ENCODE measurements at places on chromosomes 6 and 20. TPM values are rescaled to one million over a fixed set of nuclear protein-coding genes. Genes with fewer than 3 reads are reported as not detected.

The COL21A1 gene
- total RNA-seq = 54.3 TPM

- no peak for DNase-seq
These were observed 65.8 kb upstream of the FBXO30 start for GRCh38 chr6:145880361-145880760.

GRCh38 chr6:47363736-47364135 lies 54.0 kb upstream of the TNFRSF21 start:
- no peak for DNase-seq

GRCh38 chr6:110776413-110776812 lies 38.9 kb downstream of the CDK19 start:
- no peak for DNase-seq

The CDSN gene
- not detected for total RNA-seq

The CRISP3 gene
- total RNA-seq = not detected

DNA sequence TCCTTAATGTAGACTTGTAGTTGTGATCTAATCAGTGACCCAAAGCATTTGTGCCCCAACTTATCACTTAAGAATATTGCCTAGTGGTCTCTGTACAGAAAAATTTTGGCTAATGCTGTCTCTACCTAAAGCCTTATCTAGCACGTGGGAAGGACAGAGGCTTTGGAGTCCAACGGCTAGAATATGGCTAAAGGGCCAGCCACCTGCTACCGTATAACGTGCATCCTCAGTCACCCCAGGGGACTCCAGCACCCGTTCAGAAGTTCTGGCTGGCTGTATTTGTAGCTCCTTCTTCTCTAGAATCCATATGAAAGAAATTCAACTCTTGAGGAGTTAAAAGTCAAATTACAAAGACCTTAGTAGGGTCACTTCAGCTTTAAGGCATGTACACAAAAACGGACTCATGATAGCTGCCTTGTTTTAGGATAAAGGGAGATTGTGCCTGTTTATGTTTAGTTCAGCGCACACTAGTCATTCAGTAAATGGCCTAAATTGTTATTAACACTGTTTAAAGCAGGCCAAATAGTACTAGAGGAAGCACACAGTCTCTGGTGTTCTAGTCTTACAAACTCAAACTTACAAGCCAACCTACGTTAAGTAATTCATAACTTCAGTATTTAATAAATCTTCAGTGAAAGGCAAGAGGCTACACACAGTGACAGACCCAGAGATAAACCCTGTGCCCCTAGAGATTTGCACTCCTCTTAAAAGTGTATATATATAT lies 407.5 kb upstream of the PLCB4 start:
- no peak for DNase-seq

GRCh38 chr6:157280157-157280556 lies 43.2 kb downstream of the TMEM242 start:
- DNase-seq = no peak

DNA sequence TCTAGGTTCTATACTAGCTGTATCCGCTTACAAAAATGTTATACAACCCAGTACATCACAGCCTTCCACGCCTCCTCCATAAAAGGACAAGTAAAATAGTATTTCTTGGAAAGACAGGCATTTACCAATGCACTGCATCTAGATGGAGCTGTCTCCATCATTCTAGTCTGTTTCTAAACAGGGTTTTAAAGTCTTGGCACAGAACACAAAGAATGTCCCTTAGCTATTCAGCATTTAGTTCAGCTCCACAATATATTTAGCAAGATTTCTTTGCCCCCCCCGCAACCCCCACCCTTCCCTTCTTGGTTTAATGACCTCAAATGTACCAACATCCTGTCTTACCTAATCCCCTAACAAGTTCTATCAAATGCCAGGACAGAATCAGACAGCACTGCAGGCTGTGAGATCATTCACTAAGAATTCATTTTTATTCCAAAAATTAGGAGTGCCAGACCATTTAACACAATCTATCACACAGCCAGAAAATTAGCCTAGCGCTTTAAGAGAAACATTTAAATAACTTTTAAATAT lies 198.6 kb downstream of the BACH2 start:
- peak; percentile 66 for DNase-seq

DNA sequence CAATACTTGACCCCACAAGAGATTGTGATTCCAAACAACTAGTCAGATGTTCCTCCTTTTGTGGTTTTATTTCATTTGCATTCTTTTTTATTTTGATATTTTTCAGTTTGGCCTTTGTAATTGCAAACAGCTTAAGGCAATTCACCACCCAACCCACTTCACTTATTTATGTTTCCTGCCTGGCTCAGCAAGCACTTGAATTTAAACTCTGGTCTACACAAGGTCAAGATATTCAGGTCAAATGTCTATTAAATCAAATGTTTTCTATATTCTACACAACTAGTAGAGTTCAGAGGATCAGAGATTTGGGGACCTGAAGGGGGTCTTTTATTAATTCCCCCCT lies 100.1 kb downstream of the SGK1 start:
- no peak for DNase-seq

The SLC22A3 gene
- 1.0 TPM for total RNA-seq

The GTSF1L gene
- total RNA-seq = not detected

DNA sequence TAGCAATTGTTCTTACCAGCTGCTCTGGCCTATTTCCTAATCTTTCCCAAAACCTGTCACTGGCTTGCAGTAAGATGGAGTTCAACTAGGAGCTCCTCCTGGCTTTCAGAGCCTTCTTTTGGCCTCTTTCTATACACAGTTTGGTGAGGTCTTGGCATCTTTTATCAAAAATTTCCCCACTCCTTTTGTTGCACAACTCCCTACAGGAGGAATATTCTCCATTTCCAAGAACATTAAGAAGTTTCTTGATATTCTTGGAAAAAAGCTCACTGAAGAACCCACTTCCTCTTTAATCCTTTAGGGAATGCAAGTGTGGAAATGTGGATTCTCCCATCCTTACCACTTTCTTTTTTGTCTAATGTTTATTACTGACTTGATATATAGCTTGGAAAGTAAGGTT lies 171.3 kb upstream of the KCNK16 start:
- DNase-seq = no peak

DNA sequence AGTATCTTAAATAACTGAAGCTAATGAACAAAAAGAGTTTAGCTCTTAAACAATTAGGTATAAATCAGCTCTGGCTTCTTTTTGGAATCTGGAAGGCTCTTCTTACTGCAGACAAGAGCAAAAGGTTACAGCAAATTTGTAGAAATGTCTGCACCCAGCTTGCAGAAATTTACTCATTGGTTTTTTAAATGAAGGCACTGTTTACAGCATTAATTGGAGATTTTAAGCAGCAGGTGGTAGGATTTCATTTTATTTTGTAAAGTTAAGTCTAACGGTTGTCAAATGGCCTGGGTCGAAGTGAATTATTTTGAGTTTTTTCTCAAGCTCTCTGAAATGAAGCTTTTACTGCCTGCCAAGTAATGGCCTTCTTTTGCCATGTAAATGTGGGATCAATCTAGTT lies 102.1 kb downstream of the NRSN1 start:
- no peak for DNase-seq

DNA sequence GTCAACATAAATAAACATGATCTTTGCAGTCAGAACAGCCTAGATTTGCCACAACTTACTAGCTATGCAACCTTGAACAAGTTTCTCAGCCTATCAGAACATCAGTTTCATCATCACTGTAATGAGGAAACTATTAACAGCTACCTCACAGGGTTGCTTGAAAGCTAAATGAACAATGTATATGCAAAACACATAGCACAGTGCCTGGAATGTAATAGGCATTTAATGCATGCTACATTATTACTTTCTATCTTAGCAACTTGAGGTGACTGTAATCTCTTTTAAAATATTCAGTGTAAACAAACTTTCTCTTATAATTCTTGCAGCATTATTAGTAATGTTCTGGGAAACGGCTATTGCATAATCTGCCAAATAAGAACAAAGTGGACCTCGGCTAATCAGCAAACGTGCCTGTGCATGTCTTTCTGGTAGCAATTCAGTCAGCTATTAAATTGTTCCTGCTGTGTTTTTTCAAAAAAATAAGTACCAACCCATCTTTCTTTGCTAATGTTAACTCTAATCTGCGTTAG lies 61.5 kb downstream of the SYNE1 start:
- no peak for DNase-seq

The CGA gene
- total RNA-seq = not detected

GRCh38 chr6:11580686-11581405 lies 43.3 kb downstream of the TMEM170B start:
- DNase-seq = no peak

- DNase-seq = no peak
These were observed 318.9 kb downstream of the HDGFL1 start for GRCh38 chr6:22888163-22888752.

DNA sequence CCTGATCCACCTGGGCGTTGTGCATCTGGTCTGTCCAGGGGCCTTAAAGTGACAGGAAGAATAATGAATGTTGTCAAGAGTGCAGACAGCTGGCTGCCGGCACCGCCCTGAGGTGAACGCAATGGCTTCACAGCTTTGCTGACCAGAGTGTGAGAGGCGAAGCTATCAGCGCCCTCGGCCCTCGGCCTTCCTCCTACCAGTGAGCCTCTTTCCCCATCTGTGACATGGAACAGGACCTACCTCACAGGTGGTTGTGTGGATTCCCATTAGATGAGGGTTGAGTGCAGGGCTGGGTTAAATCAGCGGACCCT lies 54.8 kb downstream of the CTCFL start:
- no peak for DNase-seq

The RBM24 gene
- 189 TPM for total RNA-seq

The CST4 gene
- not detected for total RNA-seq

GRCh38 chr20:33071198-33071597 lies 8.2 kb upstream of the BPIFB4 start:
- no peak for DNase-seq

DNA sequence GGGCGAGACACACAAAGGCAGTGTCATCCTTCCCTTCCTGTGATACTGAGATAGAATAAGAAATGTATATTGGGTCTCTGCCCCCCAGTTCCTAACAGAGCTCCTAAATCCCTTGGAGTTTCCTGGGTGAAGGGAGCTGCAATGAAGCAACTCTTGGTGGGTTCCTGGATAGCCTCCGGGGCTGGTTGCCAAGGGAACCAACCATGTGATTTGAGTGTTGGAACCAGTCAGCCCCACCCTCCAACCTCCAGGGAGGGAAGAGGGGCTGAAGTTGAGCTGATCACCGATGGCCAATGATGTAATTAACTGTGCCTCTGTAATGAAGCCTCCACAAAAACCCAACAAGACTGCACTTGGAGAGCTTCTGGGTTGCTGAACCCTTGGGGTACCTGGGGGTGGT lies 116.6 kb downstream of the SLC22A3 start:
- no peak for DNase-seq

The VIP gene
- total RNA-seq = 0.55 TPM

DNA sequence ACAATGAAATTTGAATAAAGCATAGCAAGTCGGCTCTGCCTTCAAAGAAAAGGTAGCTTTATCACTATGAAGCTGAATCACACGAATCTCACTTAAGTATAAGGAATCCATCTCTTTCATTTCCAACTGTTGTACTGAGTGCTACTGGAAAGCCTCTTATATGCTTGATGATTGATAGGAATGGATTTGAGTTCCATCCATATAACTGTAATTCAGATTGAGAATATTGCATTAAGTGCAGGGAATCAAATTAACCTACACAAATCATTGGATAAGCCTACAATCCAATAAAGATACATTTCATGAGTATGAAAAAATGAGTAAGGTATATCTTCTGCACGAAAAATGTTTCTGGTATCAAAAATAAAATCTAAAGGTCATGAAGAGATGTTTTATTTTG lies 444.8 kb upstream of the PLCB4 start:
- no peak for DNase-seq

DNA sequence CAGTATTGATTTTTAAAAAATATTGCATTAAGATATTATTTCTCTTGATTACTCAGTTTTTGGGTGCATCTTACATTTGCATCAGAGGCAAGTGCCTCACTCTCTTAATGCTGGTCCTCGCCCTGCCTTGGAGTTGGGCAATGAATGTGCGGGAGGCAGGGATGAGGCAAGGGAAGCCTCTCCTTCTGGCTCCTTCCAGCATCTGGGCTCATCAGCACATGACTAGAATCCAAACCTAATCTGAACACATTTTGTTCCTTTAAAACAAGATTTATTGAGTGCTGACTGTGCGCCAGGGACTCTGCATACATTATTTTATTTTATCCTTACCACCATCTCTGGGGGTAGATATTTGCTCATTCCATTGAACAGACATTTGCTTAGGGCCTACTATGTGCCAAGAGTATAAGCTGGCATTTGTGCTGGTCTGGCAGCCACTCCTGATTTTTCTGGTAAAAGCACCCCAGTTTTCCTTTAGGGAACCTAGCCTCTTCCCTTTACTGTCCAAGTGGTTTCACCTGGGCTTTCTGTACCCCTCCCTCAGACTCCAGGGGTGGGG lies 71.9 kb upstream of the ZNFX1 start:
- no peak for DNase-seq

DNA sequence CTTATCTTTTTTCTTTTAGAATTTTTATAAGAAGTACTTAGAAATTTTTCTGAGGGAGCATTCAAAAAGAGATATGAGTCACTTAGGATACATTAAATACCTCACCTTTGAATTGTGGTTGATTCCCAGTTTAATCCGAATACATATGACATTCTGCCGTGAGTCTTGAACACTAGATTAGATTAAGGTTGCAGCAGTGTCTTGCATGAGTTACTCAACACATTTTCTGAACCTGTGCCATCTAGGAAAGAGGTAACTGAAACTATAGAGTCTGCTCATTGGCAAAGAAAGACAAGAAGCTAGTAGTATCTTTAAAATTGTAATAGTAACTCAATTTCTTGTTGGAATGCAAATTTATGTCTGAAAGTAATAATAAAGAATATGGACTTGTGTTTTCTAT lies 14.9 kb downstream of the PEX3 start:
- no peak for DNase-seq

The DAAM2 gene
- total RNA-seq = 19.1 TPM

DNA sequence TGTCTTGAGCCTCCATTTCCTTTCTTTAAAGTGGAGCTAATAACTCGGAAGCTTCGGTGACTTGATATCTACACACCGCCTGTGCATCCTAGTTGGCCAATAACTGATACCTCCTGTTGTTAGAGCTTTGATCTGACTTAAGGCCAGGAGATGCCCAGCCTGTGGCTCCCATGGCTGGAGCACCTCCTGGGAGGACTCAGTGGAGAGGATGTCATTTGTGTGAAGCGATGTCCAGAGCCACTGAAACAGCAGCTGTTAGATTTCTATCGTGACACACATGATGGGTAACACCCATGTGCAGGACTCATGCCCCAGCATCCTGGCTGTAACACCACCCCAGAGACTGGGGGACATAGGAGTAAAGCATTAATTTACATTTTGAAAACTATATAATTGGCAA lies 30.8 kb downstream of the SDCBP2 start:
- no peak for DNase-seq

DNA sequence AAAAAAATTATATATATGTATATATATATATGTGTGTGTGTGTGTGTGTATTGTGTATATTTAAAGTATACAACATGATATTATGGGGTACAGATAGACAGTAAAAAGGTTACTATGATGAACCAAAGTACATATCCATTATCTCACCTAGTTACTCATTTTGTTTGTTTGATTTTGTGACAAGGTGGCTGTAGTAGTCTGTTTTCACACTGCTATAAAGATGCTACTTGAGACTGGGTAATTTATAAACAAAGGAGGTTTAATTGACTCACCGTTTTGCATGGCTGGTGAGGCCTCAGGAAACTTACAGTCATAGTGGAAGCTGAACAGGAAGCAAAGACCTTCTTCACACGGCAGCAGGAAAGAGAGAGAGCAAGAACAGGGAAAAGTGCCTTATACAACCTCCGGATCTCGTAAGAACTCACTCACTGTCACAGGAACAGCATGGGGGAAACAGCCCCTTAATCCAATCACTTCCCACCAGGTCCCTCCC lies 30.2 kb upstream of the DACT2 start:
- DNase-seq = no peak

Data from left ventricle myocardium inferior (tissue), 1 donor.